ENCODE measurements at places on chromosomes 3 and 15. TPM values are rescaled to one million over a fixed set of nuclear protein-coding genes. Genes with fewer than 3 reads are reported as not detected.
A peak's percentile ranks its signal among the peaks of the same experiment; 100 is the strongest.

GRCh38 chr3:189714991-189715961 is 84.1 kb downstream of the TP63 start:
- DNase-seq: no peak

DNA sequence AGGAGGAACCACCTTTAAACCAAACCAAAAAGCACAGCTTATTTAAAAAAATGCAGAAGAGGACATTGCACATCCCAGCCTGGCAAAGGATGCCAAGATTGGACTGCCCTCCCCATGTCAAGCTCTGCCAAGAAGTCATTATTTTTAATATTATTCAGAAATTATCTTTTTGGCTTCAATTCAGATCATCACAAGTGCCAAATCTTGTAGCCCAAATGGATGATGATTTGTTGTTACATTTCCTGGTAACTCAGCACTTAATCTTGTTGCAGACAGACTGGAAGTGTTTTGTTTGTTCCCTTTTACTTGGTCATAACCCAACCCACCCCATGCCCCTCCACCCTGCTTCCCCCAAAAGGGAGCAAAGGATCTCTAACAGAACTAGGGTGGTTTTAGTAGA is 28.1 kb upstream of the LXN start:
- DNase-seq: no peak

Gene CLDN18
- 0.08 TPM for polyA plus RNA-seq

- no peak for DNase-seq
Measured at GRCh38 chr3:56145410-56145809, 322.9 kb downstream of the ERC2 start.

- peak; percentile 63 for DNase-seq
Measured at GRCh38 chr3:169923189-169923588, 11.8 kb downstream of the SAMD7 start.

DNA sequence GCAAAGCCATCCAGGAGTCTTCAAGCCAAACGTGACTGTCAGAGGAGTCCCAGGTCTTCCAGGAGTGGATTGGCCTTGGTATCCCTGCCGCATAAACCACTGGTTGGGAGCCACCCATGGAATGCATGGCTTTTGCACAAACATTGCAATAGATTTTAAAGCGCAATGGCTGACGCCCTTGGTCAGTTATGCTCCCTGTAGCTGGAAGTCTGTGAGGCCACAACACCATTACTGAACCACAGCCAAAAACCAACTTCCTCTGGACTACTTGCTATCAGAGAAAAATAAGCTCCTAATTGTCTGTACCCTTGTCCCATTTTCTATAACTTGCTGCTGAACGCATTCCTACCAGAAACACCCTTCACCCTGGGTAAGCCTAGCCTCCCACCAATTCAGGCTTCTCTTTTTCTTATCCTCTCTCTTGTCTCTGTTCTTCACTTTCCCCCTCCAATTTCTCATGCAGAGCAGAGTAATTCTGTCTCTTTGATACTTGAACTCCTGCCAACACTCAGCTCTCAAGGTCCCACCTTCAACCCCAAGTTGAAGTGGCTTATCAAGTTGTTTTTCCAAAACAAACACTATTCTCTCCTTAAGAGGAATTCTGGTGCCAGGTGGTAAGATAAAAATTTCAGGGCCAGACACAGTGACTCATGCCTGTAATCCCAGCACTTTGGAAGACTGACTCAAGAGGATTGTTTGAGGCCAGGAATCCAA is 176.4 kb upstream of the UBE2E1 start:
- no peak for DNase-seq

DNA sequence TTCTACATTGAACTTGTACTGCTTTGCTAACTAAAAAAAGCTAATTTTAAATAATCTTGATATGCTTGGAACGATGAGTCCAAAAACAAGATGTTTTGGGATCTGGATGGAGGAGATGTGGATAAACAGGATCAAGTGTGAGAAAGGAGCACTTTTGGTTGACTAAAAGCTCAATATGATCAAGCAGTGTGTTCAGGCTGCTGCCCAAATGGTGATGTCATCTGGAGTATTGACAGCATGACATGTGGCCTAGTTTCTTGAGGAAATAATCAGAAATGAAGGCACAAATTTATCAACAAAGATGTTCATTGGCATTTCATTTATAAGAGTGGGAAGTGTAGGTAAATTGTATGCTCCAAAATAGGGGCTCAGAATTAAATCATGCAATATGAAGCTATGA is 161.2 kb downstream of the SOX2 start:
- no peak for DNase-seq

GRCh38 chr3:107025961-107026360 is 351.3 kb upstream of the CCDC54 start:
- DNase-seq: no peak

Gene CPNE9
- polyA plus RNA-seq: not detected

DNA sequence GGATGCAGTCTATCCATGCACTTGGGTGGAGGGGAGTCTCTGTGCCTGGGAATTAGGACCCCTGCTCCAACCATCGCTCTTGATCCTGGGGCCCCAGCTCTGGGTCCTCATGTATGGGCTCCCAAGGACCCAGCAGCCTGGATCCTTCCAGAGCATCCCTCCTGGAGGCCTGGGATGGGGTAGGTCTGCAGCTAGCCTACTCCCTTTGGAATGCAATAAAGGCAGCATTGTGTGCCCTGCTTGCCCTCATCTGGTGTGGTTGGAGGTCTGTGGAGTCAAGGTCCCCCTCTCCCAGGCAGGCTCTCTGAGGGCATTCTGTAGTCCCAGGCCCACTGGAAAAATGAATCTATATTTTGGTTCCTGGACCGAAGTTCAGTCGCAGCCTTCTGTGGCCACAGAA is 15.0 kb upstream of the SLC28A1 start:
- no peak for DNase-seq

- no peak for DNase-seq
Measured at GRCh38 chr3:94799420-94800060, 736.7 kb downstream of the NSUN3 start.

Gene C3orf62
- polyA plus RNA-seq: 7.9 TPM

Gene DPH3
- 7.4 TPM for polyA plus RNA-seq

Gene CNTN3
- 2.2 TPM for polyA plus RNA-seq

- no peak for DNase-seq
Measured at GRCh38 chr3:59411186-59411585, 361.4 kb upstream of the CFAP20DC start.

- DNase-seq: no peak
Measured at GRCh38 chr3:115549071-115549470, 74.2 kb upstream of the GAP43 start.

DNA sequence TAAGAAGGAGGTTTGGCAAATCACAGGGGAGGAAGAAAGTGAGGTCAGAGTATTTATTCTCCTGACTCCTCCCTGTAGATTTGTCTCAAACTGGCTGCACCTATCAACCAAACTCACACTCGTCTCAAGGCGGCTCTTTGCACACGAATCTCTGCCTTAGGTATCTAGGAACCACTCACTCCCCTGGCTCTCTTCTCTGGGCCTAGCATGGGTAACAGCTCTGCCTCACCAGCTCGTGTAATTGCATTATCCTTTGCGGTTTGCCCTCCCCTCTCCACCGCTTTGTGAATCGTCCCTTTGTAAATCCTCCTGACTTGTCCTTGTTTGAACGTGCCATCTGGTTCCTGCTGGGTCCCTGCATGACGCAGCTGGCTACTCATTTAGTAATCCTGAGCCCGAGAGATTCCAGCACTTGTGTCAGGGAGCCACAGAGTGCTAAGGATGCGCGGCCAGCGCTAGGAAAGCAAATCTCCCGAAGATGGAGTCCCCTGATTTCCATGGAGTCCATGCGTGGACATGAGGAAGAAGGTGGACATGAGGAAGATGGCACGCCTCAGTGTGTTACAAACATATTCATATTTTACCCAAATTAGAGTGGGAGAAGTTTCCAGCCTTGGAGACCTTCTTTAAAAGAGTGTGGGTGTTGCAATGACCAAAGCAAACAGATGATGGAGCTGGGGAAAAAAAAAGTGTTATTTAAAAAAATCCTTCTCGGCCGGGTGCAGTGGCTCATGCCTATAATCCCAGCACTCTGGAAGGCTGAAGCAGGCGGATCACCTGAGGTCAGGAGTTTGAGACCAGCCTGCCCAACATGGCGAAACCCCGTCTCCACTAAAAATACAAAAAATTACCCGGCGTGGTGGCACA is 26.7 kb downstream of the NRROS start:
- DNase-seq: no peak

Gene CPA3
- 22.2 TPM for polyA plus RNA-seq

DNA sequence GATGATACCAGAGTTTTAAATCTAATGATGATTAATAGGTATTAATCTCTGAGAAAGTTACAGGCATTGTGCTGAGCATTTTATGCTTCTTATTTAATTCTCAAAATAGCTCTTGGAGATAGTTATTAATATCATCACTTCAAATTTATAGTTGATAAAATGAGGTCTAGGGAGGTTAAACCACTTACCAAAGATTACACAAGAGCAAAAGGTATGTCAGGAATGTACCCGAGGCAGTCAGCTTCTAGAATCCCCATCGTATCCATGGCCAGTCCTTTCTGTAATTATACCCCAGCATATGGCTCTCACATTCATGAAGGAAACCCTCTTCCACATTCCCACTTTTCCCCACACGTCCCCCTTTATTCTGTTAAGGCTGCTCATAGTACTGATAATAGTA is 421.3 kb downstream of the PYDC2 start:
- no peak for DNase-seq

- peak; percentile 64 for DNase-seq
Measured at GRCh38 chr15:85380812-85381642, 624 bp downstream of the AKAP13 start.

- DNase-seq: no peak
Measured at GRCh38 chr15:59398220-59398619, 25.5 kb upstream of the MYO1E start.

DNA sequence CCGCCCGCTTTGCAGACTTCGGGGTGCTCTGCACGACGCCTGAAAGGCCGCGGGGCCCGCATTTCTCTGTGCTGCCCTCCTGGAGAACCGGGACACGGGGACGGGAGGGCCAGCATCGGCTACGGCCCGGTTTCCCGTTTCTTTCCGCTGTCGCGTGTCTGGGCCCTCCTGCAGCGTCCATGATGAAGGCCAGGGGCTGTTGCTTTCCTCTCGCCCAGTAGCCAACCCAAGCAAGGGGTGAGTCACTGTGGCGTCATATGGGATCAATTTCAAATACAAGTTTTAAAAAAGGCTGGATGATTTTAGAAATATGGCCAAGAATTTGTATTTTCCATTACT is 435 bp downstream of the SLC35G2 start:
- peak; percentile 46 for DNase-seq

Measured in ovary (tissue), 10 donors.